Activated CD4-positive, alpha-beta T cell treated with anti-CD3 and anti-CD28 coated beads, Interleukin-2, amount 10 ng/mL, durations not matched to agents 7 days and 5 days (primary cell): ENCODE measurements at places on chromosomes 1 and 21.

DNA sequence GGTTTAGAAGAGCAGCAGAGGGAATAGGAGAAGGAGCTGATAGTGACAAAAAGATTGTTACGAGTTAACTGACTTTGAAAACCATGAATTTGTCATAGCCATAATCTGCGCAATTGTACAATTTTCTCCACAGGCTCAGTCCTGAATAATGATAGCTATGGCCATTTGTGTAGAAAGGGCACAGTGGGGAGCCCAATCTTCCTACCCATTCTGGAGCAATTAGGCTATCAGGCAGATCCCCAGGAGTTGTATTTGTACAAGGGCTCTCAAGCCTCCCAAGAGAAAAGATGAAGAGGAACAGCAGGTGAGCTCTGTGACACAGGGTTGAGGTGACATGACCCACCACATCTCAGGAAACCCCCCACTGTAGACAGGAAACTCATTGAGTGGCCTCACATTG, 42.1 kb upstream of the SAMD13 start:
- DNase-seq = no peak

- no peak for DNase-seq
These were observed 62.6 kb downstream of the ABL2 start for GRCh38 chr1:179166663-179167417.

- no peak for DNase-seq
These were observed 236.8 kb downstream of the CAMTA1 start for GRCh38 chr1:7022058-7022457.

DNA sequence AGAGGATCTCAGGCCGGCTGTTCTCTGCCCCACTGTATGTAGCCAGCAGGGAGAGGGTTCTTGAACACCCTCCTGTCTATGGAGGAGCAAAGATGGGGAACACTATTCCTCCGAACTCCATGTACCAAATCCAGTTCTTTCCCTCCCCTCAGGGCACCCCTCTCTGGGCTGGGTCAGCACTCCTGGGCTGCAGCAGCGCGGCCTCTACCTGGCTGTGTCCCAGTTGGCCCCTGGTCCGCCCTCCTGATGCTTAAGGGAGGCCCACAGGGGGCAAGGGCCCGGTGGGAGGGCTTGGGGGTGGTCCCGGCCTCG, 471 bp upstream of the ADPRS start:
- DNase-seq = no peak

- no peak for DNase-seq
These were observed 59.1 kb downstream of the APCS start for GRCh38 chr1:159646687-159647086.

GRCh38 chr1:171743081-171743870, 1.4 kb upstream of the VAMP4 start:
- no peak for DNase-seq

DNA sequence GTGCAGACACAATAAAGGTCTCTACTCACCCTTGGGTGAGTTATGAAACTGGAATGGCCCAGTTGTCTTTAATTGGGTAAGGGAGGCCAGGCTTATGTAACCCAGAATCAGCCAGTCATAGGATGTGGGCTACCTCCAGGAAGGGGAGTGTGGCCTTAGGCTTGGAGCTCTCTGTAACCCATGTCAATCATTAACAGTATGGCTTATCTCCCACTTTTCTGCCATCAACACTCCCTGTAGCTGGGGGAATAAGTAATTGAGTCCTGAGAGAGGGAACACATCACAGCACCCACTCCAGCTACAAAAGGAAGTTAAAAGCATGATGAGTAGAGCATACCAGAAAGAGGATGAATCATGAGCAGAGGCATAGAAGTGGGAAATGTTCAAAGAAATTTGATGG, 327.0 kb upstream of the DUSP10 start:
- DNase-seq = no peak

GRCh38 chr1:170200621-170201397, 55.0 kb downstream of the NTMT2 start:
- DNase-seq = no peak

DNA sequence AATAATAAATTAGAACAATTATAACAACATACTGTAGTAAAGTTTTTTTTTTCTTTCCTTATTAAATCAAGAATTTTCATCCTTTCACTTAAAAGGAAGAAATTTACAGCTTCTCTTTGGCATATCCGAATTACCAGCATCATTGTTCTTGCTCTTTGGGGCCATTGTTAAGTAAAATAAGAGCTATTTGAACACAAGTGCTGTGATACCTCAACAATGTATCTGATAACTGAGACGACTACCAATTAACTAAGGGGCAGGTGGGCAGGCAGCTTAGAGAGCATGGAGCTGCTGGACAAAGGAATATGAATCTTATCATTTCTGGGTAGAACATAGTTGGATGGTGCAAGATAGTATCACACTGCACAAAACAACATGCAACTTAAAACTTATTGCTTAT, 719.9 kb upstream of the TMPRSS15 start:
- DNase-seq = no peak

DNA sequence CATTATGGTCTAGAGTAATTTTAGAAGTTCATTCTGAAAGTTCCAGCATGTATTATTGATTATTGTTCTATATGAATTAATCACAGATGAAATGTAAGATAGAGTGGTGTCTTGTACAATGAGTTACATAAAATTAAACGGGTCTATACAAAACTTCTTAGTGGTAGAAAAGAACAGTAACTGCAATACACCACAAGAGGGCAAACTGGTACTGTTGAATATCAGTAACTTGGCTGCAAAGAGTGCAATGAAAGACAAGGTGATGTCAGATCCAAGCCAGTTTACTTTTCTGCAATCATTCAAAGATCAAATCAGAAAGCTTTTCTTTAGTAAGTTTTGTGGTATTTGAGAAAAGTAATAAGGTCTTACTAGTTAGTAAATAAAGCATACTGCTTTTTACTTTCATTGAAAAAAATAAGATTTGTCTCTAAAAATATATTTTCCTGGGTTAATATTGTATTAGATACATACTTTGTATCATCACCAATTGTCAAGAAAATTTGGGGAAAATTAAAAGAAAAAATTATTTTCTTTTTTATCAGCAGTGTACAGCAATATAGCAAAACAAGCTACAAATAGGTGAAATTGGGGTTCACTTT, 66.4 kb upstream of the BTG3 start:
- peak; percentile 57 for DNase-seq

DNA sequence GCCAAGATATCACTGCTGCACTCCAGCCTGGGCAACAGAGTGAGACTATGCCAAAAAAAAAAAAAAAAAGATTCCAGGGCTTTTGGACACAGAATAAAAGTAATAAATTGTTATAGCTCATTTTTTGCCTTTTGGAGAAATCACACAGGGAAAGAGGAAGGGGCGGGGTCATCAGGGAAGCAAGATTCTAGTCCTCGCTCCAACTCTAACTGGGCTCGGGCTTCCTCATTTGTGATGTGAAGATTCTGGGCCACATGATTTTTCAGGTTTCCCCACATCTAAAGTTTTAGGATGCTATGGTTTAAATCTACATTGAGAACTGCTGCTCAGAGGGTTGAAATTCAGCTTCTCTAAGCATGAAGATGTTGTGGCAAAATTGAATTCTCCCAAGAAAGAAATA, 179.3 kb upstream of the PLXNA2 start:
- no peak for DNase-seq

DNA sequence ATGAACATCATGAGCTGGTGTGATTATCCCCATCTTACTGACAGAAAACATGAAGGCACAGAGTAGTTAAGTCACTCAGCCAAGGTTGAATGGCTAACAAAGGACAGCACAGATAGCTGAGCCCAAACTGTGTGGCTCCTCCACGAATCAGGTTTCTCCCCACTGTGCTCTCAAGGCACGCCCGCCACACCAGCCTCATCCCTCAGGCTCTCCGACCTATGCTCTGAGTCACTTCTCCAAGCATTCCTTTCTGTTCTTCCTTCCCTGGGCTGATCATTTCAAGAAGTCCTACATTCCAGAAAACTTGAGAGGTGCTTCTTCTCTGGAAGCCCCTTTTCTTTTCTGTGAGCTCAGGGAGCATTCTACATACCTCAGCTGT, 25.3 kb upstream of the SDC3 start:
- DNase-seq = no peak

DNA sequence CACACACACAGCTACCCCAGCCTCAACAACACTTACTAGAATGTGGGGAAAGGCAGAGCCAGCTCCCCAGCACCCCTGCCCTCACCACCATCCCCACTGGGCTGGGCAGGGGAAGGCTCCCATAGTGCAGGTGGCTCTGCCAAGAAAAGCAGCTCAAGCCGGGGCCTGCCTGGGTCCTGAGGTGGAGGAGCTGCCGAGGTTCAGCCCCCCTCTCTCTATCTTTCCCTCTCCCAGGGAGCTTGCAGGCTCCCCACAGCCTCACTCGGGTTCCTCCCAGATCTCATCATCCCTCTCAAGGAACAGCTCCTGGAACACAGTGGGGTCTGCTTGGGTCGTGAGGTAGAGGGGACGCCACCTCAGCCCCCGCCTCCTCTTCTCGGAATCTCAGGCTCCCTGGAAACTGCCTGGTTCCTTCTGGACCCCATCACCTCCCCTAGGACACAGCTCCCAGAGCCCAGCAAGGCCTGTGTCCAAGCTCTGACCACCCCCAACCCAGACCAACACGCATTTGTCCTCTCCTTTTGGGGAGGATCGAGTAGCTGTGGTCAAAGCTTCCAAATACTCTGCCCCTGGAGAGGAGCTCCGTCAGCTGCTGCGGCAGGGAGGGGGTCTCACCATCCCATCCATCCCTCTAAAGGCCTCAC, 704 bp downstream of the S100A16 start:
- no peak for DNase-seq

GRCh38 chr21:46145159-46145839, 10.1 kb downstream of the FTCD start:
- DNase-seq = no peak

DNA sequence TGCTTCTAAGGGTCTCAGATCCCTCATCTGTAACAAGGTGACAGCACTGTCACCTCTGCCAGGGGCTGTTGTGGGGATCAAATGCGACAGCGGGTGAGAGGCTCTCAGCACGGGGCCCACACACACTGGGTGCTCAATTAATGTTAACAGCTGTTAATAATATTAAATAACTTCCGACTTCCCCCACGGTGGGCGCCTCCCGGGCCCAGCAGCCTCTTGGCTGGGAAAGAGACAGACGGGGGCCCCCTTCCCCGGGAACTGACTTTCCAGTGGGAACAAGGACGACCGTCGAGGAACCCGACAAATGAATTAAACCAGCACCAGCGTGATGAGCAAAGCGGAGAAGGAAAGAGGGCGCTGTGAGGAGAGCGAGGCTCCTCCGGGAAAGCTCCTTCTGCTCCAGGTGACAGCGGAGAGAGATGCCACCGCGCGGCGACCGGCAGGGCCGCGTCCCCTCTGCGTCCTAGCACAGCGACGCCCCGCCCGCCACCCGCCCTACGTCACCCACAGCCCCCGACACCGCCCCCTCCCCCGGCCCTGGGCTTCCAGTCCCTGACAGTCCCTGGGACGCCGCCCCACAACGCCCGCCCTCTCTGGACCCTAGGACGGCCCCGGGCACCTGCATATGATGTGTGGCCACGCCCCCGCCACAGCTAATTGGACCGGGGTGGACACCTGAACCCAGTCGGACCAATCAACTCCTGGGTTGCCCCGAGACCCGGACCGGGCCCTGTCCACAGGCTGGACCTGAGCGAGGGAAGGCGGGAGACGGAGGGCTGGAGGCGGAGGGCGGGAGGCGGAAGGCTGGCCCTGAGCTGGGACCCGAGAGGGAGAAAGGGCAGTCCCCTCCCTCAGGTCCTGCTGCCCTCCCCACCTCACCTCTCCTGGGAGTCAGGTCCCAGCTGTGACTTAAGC, 38.2 kb downstream of the MATN1 start:
- no peak for DNase-seq

DNA sequence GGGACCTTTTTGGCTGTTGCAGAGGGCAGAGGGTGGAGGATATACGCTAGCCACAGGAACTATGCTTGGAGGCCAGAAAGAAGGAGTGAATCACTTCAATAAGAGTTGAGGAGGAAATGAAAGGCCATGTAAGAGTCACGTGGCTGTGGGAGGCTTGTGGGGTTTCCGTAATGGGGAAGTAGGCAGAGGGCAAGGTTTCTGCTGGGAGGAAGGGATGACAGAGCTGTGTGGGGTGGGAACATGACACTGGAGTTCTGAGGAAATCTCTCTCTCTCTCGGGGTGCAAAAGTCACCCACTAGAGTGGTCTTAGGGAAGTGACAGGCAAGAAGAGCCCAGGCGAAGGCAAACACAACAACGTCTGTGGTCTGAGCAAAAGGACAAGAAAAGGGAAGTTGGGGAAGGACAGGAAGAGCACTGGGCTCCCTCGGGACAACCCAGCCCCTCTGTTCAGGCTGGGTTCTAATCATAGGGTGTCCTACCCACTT, 3.9 kb upstream of the CD1C start:
- no peak for DNase-seq

GRCh38 chr1:112457955-112458354, 50.8 kb upstream of the WNT2B start:
- DNase-seq = no peak

DNA sequence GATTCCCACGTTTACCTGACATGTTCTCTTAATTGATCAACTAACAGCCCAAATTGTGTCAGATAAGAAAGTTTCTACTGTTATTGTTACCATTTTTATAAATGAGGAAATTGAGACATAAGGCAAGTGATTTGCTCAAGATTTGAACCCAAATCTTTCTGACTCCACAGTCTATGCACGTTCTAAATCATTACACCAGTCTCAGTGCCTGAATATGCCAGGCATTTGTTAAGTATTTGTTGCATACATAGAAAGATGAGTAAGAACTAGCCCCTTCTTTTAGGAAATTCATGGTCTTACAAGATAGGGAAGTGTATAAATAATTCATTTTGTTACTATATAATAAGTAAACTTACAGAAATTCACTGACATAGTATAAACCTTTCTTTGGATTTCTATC, 7.1 kb upstream of the CD101 start:
- no peak for DNase-seq

- no peak for DNase-seq
These were observed 9.0 kb downstream of the GON4L start for GRCh38 chr1:155847823-155848529.

- no peak for DNase-seq
These were observed 79.6 kb upstream of the ZC3H12A start for GRCh38 chr1:37394574-37395464.

DNA sequence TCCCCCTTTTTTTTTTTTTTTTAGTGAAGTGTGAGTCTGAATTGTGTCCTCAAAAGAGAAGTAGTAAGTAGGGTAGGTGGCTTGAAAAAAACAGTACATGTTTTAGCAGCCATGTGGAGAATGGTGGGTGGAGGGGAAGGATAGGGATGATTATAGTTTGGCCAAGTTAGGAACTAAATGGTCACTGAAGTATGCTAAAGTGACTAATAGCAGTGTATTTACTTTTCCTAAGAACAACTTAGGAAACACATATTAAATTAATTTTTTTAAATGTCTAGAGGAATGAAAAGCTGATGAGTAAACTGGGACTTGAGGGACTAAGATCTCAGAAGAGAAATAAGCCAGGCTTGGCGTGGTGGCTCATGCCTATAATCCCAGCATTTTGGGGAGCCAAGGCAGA, 55.5 kb downstream of the PLA2G4A start:
- DNase-seq = no peak

GRCh38 chr1:224922404-224923164, 6.9 kb upstream of the DNAH14 start:
- no peak for DNase-seq

GRCh38 chr1:236834876-236835275, 39.8 kb downstream of the MTR start:
- DNase-seq = no peak
